ENCODE measurements at places on chromosomes 4 and X.

DNA sequence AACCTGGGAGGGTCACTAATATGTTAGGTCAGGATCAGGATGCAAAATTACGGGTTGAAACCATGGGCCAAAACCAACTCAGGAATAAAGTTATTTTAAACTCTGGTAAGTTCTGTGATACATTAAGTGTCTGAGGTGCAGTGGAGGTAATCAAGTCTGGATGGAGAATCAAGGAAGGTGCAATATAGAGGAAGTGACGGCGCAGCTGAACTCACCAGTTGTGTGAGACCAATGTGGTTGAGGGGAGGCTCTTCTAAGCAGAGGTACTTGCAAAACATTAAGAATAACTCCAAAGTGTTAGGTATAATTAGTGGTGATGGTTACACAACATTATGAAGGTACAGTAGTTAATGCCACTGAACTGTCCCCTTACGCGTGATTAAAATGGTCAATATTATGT lies 19.7 kb downstream of the GAB3 start:
- peak; percentile 54 for DNase-seq

GRCh38 chrX:104427073-104427472 lies 138.9 kb upstream of the IL1RAPL2 start:
- DNase-seq: no peak

GRCh38 chr4:21454201-21454600 lies 494.4 kb downstream of the KCNIP4 start:
- no peak for DNase-seq

GRCh38 chr4:11817088-11817487 lies 388.4 kb upstream of the HS3ST1 start:
- DNase-seq: no peak

DNA sequence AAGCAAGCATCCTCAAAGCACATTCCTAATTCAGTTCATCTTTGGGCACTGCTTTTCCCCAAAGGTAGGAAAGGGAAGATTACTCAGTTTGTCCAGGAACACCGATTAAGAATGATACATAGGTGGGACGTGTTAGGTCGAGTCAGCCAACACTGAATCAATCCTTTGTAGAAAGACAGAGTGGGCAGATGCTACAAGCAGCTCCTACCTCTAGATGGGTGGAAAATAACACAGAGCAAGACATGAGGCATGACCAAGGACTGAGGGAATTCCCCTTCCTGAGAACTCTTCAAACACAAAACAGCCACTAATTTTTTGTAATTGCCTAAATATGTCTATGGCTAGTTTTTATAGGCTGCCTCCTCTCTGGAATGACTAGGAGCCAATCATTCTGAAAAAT lies 331.7 kb downstream of the HNRNPD start:
- no peak for DNase-seq

DNA sequence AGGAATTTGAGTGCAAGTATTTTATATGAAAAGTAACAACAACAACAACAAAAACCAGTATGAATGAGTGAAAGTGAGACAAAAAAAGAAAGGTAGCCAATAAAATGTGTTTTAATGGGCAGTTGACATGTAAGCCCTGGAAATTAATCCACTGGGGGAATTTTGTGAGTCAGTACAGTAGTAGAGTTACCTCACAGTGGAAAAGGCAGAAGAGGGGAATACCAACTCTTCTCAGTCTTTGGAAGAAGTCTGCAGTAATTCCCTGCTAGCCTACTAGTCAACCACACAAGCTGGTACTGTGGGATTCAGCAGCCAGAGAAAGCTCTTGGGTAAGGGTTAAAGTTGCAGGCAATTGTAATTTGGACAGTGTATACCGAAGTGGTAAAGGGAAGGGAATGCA lies 76.3 kb upstream of the IL15 start:
- DNase-seq: no peak

GRCh38 chrX:153947009-153947769 lies 2.7 kb upstream of the RENBP start:
- peak; percentile 84 for DNase-seq

DNA sequence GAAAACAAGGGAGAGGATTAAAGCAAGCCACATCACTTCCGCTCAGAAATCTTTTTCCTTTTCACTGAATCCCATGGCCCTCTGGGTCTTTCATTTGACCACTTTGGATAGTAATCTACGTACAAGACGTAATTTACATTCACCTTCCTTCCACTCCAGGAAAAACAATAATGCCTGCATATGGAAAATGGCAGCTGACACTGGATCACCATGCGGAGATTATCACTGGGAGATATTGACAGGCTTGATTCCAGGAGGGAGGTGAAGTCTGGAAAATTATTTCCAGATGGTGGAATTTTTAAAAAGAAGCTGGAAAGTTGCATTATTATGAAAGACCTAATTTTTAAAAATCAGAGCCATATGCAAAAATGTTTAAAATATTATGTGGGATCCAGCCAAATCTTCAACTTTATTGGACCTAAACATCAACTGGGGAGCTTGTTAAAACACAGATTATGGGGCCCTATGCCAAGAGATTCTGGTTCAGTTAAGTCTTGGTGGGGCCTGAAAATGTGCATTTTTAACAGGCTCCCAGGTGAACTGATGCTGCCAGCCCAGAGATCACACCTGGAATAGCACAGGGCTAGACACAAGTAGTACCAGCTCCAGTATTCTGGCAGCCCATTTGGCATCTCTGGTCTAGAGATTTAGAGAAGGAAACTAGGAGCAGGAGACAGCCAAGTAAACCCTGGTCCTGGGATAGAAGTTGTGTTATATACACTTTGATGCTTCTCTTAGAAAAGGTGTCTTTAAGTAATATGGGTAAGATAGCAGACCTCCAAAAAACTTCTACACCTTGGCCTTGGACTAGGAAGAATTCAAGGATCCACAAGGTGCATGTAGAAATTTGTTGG lies 290.3 kb upstream of the LDB2 start:
- no peak for DNase-seq

GRCh38 chrX:70038951-70039350 lies 10.8 kb downstream of the AWAT2 start:
- DNase-seq: no peak

DNA sequence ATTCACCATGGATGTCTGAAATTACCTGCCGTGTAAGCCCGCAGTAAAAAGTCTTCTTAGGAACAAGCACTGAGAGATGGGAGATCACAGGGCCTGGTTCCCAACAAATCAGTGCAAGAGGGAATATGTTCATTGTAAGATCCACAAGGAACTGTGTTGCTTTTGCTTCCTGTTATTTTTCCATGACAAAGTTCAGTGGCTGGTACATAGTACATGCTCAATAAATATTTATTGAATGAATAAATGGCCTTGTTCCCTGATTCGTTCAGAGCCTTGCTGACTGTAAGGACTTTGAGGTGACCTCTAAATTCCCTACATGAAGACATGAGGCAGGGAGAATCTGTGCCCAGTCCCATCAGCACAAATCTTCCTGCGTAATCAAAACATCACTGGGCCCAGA lies 7.4 kb downstream of the TMEM31 start:
- DNase-seq: no peak

GRCh38 chr4:177283167-177283566 lies 26.5 kb upstream of the NEIL3 start:
- no peak for DNase-seq

DNA sequence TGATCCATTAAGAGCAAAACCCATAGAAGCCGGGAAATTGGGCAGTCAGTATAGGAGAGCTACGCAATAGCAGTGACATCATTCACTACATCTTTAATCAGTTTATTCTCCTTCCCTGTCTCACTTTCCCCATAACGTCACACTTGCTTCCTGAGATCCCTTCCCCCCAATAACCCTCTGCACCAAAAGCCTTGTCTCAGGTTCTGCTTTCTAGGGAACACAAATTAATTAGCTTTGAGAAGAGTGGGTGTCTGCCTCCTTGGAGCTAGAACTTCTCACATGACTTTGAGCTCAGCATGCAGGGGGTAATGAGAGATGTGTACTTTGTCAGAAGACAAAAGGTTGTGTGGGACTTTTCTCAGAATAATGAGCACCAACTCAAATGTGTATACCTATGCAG lies 128.3 kb upstream of the MAOA start:
- no peak for DNase-seq

DNA sequence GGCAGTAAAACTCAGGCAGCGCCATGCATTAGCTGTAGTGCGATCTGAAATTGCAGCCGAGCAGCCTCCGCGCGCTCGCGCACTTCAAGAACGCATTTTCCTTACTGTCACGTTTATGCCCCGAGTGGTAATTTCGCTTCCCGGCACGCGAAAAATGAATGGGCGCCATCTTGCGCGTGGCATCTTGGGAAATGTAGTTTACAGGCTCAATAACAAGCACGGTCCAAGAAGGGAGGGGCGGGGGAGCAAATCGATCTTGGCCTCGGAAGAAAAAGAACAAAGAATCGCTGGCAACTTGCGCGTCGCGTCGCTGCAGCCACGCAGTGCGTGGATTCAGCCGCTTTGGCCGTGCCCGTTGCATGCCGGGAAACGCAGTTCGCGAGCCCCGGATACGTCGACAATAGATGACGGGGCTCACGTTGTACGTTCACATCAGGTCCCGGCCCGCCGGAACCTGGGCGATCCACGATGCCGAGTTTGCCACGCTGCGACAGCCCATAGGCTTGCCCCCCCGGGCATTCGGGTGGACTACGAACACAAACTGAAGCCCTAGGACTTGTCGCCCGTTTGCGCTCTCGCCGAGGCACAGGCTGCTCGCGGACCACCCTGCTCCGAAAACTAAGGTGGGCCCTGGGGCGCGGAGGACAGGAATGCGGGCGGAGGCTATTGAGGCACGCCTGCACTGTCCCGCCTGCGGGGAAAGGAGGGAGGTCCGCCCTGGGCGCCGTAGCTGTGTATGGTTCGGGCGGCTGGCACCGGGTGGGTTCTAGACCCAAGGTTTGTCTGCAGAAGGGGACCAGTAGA lies at the start of gene FTSJ1:
Gene FTSJ1 (plus strand): TSS at position 426 of the 804 bp plus-strand sequence. CDS start 1,849 bp downstream, outside the sequence.
- peak; percentile 95 for DNase-seq

DNA sequence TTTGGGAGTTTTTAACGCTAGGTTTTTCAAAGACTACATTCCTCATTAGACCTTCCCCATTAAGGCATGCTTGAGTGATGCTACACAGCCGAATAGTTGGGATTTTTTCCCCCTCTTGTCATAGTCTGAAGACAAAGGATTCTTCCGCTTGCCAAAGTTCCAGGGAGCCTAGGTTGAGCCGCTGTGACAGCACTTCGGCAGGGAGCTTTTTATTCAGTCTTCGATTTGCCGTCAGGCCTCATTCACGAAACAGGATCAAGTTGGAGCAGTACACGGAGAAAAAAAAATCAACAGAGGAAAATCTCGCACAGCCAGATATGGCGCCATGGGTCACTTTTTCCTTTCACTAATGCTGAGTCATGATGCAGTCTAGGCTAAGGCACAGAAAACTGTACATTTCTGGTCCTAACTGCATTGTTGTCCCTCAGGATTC lies 24.3 kb downstream of the SHROOM3 start:
- no peak for DNase-seq

DNA sequence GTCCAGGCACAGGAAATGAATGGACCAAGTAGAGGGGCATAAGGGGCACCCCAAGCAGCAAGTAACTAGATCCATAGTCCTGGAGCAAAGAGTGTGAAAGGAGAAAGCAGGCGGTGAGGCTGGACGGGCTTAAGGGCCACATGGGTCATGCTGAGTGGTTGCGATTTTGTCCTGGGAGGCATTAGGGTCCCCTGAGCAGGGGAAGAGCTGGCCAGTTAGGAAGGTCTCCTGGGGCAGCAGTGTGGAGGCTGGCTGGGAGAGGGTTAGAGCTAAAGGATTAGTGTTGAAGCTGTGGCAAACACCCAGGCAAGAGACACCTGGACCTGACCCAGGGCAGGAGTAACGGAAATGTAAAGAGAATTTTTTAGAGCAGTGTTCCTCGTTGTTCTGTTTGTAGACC lies 26.5 kb downstream of the MYOZ2 start:
- no peak for DNase-seq

- DNase-seq: no peak
Observed at GRCh38 chr4:149005191-149005590, 563.0 kb upstream of the NR3C2 start.

DNA sequence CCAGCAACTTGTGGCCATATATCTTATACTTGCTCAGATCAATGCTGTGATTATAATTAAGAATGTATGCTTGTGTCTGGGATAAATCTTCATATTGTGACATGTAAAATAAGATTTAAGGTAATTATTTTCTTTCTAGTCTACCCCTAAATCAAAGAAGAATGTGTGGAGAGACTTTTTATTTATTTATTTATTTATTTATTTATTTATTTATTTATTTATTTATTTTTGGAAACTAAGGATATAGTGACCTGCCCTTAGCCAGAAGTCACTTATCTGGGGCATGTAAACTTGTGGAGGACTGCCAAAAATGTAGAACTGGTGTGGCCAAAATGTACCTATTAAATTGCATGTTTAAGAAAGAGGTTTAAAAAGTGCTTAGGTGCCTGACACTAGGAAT lies 144.3 kb downstream of the BEND2 start:
- no peak for DNase-seq

- DNase-seq: no peak
Observed at GRCh38 chrX:12304261-12304660, 166.0 kb downstream of the FRMPD4 start.

DNA sequence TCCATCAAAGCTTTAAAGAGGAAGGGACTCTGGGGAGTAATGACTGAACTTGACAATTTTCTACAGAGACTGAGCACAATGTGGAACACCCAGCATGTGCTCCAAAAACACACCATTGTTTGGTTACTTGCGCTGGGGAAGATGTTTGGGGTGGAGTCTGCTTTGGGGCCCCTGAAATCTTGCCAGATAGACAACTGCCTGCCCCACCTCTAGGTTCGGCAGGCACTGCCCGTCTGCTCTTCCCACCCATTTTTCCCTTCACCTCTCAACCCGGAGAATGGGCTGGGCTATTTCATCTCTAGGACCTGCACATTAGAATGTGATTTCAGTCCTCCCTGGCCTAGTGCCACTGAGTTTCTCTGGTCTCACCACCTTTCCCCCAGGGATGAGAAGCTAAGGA lies 41.9 kb downstream of the TSC22D3 start:
- no peak for DNase-seq

- no peak for DNase-seq
Observed at GRCh38 chrX:151570561-151570960, 7.1 kb downstream of the PASD1 start.

- DNase-seq: no peak
Observed at GRCh38 chr4:94036964-94037363, 170.7 kb upstream of the SMARCAD1 start.

- DNase-seq: no peak
Observed at GRCh38 chr4:6017030-6017429, 1.2 kb downstream of the C4orf50 start.

GRCh38 chrX:1246816-1247215 lies 21.8 kb upstream of the CSF2RA start:
- DNase-seq: peak; percentile 84

DNA sequence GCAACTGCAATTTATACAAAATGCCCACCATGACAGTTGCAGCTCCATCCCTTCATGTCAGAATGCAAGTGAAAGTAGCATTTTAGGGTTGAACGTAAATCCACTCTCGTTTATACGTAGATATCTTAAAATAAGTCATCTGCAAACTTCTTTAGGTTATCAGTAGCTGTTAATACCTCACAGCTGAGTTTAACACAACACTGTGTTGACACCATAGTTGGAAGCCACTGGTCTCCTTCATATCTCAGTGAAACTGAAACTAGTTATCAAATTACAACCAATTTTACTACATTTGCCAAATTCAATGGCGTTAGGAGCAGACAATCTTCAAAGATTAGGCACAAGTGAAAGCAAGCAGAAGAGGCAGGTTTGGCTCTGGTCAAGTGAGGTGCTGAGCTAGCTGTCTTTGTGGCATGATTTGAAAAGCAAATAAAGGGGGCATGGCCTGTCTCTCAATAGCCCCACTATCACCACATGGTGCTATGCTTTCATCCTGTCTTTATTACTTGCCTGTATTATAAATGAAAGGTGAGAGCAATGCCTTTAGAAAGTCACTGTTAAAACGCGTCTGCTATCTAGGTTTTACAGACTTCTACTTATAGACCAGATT lies 12.3 kb downstream of the PPP3CA start:
- DNase-seq: peak; percentile 21

GRCh38 chrX:5155301-5155700 lies 1073.4 kb downstream of the NLGN4X start:
- no peak for DNase-seq
